ENCODE measurements at places on chromosomes 13 and 19.

DNA sequence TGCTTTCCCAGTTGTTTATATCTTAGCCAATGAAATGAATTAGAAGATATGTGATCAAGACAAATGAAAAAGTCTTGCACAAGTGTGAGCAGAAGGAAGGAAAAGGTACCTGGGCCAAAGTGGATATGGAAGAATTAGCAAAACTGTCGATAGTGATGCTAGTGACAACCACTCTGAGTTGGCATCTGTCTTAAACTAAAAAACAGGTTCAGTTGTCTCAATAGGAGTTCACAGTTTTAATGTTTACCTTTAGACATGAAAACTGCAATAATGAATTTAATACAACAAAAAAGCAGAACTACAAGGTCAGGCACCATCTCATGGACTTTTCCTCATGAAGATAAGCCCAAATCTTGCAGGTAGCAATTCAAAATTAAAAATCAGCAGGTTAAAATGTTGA, 688.5 kb downstream of the EFNB2 start:
- no peak for DNase-seq

- peak; percentile 73 for DNase-seq
Measured at GRCh38 chr19:3665681-3666544, 34.4 kb downstream of the PIP5K1C start.

DNA sequence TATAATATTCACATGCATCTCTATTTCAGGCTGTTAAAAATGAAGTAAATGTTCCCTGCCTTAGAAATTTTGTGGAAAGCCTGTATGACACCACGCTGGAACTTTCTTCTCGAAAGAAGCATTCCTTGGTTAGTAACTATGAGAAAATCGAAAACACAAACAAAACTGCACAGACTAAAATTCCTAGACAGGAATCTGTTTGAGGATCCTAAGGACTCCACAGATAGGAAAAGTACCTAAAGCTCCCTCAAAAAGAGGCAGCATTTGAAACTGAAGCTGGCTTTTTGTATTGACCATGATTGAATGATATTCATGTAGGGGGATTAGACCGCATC, 103.4 kb downstream of the FRY start:
- no peak for DNase-seq

DNA sequence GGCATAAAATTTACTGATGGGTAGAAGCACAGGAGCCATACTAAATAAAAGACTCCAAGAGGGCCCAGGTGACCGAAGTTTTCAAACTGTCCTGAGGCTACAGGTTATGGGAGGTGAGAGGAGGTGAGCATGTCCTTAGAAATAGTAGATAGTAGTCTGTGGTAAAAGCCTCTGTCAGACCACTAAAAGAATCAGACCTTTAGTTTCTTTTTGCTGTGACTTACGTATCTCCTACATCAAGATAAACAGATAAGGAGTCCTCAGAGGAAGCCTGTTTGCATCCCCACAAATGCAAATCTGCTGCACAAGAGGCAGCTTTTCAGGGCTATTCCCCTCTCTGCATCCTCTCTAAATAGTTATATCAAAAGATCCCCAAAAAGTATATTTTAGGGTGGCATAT, 711.6 kb upstream of the SLITRK6 start:
- no peak for DNase-seq

- DNase-seq = peak; percentile 85
Measured at GRCh38 chr19:41323430-41324125, 13.6 kb downstream of the CCDC97 start.

- peak; percentile 29 for DNase-seq
Measured at GRCh38 chr13:73754727-73755292, 379.4 kb downstream of the KLF12 start.

DNA sequence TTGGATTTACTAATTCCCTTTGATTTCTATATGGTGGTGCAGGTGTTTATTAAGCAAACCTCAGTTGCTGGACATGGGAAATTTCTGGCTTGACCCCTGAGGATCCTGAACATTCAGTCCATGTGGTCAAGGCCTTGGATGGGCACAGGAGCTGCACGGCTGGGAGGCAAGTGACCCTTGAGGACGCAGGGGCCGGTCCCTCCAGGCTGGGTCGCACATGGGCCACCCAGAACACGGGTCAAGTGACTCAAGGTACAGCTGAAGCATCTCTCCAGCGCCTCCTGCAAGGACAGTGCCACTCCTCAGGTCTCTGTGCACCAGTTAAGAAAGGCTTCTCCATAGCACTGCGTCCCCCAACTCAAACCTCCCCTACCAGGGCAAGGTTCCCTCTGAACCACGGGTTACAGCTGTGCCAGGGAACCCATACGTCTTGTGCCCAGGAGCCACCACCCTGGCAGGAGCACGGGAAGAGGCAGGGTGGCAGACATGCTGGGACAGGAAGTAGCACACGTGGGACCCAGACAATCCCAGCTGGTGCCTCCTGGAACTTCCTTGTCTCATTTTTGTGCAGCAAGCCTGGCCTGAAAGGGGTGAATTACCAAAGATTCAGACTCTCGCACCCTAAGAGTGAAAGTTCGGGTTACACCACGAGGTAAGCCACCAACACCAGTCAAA, 93.1 kb downstream of the SPACA7 start:
- no peak for DNase-seq

GRCh38 chr13:24899601-24900000, 135.6 kb downstream of the RNF17 start:
- DNase-seq = no peak

DNA sequence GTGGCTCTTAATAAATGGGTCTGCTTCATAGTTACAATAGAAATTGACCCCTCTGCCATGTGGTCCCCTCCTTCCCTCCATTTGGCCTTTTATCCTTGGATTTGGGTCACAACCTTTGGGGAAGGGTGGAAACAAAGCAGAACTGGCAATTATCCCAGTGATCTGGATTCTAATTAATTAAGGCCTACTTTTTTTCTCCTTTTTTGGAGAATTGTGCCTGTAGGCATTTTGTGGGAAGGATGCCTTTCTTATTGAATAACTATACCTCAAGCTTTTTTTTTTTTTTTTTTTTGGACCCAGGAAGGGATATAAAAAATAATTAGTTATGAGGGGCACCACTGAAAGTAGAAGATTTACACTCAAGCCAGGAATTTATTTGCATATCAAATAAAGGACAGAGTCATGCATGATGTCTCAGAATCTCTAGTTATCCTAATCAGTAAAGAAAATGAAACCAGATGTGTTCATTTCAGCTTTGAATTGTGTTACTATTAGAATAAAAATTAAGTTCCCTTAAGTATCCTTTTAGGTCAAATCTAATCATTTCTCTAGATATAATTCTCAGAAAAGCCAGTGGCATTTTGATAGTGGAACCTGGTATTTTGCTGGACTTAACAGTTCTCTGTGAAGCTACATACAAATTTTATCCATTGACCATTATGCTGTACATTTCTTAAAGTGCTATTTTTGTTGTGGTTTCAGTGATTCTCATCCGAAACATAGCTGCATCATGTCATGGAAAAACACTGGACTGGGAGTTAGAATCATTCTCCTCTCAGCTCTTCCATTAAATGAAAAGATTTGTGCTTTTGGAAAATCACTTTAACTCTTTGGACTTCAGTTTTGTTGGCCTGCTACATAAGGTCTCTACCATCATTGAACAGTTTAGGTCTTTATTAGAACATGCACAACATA, 129.3 kb downstream of the KCNRG start:
- no peak for DNase-seq

DNA sequence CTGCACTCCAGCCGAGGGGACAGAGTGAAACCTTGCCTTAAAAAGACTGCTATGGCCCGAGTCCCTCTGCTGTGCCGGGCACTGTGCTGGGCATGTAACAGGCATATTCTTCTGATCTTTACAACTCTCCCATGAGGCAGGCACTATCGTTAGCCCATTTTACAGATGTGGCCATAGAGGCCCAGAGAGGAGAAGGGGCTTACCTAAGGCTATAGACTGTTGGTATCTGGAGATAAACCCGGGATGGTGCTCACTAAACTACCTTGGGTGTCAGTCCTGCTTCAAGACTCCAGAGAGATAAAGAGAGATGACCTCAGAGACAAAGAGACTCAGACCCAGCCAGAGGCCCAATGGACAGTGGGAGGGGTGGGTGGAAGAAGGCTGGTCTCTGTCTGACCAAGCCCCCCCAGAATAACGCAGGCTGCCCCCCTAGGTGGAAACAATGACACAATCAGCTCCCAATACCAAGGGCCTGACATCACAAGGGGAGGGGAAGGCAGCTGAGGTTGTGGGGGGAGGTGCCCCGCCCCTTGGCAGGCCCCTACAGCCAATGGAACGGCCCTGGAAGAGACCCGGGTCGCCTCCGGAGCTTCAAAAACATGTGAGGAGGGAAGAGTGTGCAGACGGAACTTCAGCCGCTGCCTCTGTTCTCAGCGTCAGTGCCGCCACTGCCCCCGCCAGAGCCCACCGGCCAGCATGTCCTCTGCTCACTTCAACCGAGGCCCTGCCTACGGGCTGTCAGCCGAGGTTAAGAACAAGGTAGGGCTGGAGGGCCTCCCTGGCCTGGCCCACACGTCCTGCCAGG, at the start of gene CNN1:
Gene CNN1, plus strand, starts transcription at position 620 of the 805 bp plus-strand sequence. Its CDS starts 77 bp downstream, at position 697.
- DNase-seq = peak; percentile 81

DNA sequence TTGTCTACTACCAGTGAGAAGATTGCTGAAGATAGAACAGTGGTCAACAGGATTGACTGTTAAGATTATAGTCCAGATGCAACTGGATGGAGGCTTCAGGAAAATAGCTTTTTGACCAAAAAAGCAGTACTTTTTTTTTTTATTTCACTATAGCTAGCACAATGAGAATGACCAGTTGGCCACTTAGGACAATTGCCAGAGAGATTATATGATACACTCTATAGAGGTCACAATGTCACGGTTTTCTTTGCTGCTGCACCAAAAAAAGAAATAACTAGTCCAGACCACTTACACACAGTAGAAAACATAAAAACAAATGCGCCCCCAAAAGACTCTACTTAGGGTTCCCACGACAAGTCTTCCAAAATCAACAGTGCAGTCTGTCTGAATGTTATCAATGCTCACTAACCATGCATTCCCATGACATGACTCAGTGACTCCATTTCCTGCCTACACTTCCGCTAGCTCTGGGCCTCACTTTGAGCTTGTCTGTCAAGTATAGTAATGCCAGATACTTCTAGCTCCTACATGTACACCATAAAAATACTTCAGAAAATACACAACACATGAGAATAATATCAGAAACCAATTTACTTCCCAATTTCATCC, 209.1 kb upstream of the STARD13 start:
- peak; percentile 5 for DNase-seq

GRCh38 chr13:109096101-109096500, 466.7 kb downstream of the MYO16 start:
- no peak for DNase-seq

DNA sequence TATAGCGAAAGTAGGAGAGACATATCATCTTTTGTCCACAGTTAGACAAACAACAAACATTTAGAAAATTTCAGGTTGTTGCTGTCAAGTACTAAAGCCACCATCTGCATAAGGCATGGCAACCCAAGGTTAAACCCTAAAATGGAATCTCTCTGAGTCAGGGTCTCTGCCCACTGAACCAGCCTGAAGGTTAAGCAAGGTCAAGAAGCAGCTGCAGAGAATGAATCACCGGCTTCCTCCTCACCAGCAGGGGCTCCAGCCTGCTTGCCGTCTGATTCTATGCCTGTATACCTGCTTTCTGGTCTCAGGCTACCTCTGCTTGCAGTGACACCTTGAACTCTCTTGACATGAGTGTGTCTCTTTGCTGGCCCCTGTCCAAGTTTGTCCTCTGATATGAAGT, 726.2 kb upstream of the SGCG start:
- DNase-seq = no peak

All from K562 (cell line).